Mucosa of descending colon (tissue), 3 donors: ENCODE measurements at places on chromosomes 5 and 9.

DNA sequence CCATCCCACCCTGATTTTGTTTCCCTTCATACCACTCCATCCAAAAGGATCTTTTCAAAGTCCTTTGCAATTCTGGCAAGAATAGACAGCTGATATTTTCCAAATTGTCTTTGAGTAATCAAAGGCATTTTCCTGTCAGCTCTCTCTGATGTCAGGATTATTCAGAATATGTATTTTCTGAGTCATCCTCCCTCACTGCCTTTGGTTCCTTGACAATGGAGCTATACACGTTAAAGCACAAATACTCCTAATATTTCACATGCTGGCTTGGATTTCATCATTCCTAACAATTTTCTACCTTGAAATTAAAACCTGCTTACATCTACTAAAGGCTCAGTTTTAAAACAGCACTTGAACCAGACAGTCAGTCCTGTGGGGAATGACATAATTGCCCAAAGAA lies 379.4 kb downstream of the GADD45G start:
- no peak for DNase-seq

GRCh38 chr5:72093217-72093616 lies 14.1 kb upstream of the MAP1B start:
- no peak for DNase-seq

- DNase-seq: no peak
These were observed 12.0 kb downstream of the TTC33 start for GRCh38 chr5:40743771-40744170.

- DNase-seq: no peak
These were observed 127.3 kb downstream of the MACROH2A1 start for GRCh38 chr5:135271533-135272310.

DNA sequence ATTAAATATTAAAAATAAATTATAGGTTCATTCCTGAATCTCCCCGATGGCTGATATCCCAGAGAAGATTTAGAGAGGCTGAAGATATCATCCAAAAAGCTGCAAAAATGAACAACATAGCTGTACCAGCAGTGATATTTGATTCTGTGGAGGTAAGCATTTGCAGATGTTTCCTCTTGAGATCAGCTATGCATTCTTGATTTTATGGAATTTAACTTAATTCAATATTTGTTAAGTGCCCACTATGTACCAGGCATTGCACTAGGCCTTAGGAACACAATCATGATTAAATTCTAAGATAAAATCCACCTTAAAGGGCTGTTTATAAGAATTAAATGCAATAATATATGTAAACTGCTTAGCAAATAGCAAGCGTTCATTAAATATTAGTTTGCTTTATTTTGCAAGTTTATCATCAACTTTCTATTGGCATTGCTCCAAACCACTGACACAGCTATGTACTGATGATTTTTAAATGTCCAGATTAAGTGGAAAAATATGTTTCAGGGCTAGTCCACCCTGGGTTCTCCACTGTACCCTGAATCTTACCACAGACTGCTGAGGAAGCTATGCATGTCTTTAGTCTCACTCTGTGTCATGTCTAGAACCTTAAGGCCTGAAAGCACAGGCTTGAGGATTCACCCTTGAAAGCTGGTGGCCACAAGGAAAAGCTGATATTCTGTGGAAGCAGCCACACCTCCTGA lies 33.2 kb downstream of the SLC22A4 start:
- DNase-seq: no peak

DNA sequence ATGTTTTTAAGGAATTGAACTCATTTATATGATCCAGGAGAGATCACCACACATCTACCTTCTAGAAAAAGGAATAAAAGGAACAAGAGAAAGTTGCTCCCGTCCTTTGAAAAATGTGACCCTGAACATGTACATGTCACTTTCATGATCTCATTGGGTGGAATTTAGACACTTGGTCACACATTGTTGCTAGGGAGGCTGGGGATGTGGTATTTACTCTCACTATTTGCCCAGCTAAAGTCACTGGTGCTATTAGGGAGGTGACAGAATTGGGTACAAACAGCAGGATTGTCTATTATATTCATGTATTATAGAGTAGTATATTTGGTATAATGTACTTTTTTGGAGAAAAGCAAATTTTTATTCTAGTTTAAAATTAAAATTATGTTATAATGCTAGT lies 2.1 kb upstream of the CDH10 start:
- no peak for DNase-seq

- DNase-seq: no peak
These were observed 31.0 kb upstream of the FSD1L start for GRCh38 chr9:105416840-105417239.

DNA sequence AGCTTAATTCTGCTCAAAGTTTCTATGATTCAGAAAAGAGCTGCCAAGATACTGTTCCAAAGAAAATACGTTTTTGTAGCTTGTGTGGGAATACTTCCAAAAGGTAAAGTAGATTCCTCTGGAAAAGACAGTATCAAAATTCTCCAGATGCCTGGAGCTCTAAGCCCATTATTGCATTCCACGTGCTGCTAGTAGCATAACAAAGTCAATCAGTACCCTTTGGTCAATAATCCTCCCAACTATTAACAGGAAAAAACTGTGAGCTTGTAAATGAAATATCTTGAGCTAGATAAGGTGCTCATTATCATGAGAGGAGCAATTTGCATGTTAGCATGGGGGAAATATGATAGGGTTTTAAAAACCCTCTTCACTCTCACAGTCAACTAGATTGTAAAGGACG lies 229.5 kb upstream of the TYRP1 start:
- DNase-seq: no peak

DNA sequence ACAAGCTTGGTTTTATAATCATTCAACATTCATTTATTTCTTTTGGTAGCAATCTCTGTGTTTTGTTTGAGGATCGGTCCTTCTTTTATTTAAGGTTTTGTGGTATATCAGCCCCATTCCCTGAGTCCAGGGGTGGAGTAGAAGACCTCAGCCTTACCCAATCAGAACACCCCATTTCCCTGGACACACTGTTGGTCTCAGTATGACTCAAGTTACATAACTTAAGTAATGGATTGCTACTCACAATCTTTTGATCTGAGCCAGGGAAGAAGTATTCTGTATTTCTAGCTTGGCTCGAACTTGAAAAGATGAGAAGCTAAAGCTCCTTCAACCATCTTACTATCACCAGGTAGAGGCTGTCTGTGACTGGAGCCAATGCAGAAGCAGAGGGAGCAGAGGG lies 175.2 kb upstream of the HAPLN1 start:
- no peak for DNase-seq
